ENCODE measurements at places on chromosomes 2 and 18.

DNA sequence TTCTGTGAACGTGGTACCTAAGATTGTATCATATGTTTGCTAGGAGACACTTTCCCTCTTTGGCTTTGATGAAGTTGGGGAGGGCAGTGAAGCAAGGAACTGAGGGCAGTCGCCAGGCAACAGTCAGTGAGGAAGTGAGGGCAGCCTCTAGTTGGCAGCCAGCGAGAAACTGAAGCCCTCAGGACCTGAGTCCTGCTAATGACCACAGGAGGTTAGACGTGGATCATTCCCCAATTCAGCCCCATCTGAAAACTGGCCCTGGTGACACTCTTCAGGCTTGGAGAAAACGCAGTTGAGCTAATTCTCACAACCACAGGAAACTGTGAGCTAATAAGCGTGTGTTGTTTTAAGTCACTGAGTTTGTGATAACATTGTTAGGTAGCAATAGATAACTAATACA, 84.5 kb upstream of the REG3G start:
- no peak for ATAC-seq

GRCh38 chr2:191636586-191636985, 41.4 kb upstream of the NABP1 start:
- ATAC-seq: no peak

DNA sequence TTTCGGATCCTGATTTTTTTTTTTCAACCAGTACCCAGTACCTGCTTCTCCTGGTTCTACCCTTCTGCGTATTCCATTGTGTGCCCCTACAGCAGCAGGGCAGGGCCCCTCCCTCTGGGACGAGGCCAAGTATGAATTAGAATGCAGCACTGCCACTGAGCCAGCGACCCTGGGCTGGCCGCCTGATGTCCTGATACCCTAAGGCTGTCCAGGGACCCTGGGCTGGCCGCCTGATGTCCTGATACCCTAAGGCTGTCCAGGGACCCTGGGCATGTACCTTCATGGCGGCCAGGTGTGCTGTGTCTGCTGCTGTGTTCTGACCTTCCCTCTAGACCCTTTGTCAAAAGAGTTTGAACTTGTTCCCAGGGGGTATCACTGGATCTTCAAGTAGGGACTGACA, 42.9 kb downstream of the CABLES1 start:
- ATAC-seq: no peak

- no peak for ATAC-seq
Observed at GRCh38 chr2:1729242-1729641, 15.1 kb downstream of the PXDN start.

DNA sequence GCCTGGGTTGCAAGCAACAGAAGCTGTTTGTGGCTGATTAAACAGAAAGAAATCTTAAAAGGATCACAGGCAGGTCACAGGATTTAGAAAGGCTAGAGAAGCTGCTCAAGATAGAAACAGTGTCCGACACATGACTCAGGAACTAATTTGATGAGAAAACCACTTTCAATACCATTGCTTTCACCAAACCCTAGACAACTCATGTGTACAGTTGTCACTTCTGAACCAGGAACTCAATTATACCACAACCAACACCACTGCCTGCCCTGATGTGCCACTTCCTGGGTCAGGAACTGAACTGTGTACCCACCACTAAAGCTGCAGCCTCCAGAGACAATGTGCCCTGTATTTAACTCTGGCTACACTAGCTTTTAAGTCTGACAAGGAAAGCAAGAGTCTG, 56.0 kb downstream of the TMEM247 start:
- no peak for ATAC-seq

GRCh38 chr2:37357069-37357468, 12.6 kb downstream of the QPCT start:
- no peak for ATAC-seq

DNA sequence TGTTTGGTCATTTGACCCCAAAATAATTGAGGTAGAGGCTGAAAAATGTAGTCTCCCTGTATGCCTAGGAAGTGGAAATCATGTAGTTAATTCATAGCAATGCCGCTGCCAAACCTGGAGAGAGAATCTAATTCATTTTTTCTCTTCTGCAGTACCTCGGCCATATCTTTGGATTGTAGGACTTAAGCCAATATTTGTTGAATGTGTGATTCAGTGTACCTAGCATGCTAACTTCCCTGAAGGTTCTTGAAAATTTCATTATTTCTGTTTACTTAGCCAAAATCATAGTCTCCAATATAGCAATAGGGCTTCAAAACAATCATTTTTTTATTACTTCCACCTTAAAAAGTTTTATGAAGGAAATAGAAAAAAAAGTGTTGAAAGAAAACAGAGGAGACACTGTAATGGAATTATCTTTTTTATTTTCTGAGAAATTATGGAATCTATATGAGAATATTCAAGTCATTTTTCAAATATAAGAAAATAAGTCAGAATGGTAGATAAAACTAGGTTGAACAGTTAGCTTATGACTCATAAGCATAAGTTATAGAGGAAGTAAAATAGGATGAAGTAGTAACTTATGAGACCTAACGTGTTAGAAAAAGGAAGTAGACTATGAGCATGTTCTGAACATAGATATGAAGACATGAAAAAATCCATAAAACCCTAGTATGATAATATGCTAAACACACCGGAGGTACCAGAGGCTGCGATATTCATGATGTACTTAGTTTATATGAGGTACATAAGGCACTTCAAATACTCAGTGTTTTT, 35.2 kb upstream of the CDH19 start:
- ATAC-seq: no peak

DNA sequence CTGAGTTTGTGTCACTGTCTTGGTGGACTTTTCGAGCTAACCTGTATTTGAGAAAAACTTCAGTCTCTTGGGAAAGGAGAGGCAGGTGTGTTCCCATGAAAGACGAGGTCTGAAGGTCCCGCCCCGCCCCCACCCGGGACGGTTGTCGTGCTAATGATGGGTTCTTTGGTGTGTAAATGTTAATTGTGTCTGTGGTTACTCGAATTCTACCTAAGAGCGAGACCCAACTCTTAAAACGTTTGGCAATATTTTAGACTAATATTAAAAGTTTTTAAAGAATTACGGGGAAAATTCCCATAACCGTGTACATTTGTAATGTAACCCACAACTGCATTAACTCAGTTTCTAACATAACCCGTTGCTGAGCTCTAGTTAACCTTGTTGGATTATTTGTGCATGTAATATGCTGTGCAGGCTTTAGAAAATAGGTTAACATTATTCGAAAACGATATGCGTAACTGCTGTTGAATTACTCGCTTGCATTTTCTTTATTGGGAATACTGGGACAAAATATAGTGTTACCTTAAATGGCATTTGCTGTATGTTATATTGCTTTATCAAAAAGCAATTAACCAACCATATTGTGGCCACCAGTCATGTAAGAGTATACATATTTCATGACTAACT, 833 bp downstream of the EPB41L5 start:
- ATAC-seq: no peak

- ATAC-seq: no peak
Observed at GRCh38 chr18:25180973-25181548, 170.9 kb downstream of the ZNF521 start.

Data from SK-N-SH treated with all-trans-retinoic acid at 6 μM for 48 hours (cell line).